Osteoblast (primary cell): ENCODE measurements at places on chromosomes 7 and 10. TPM values are rescaled to one million over a fixed set of nuclear protein-coding genes. Genes with fewer than 3 reads are reported as not detected.

DNA sequence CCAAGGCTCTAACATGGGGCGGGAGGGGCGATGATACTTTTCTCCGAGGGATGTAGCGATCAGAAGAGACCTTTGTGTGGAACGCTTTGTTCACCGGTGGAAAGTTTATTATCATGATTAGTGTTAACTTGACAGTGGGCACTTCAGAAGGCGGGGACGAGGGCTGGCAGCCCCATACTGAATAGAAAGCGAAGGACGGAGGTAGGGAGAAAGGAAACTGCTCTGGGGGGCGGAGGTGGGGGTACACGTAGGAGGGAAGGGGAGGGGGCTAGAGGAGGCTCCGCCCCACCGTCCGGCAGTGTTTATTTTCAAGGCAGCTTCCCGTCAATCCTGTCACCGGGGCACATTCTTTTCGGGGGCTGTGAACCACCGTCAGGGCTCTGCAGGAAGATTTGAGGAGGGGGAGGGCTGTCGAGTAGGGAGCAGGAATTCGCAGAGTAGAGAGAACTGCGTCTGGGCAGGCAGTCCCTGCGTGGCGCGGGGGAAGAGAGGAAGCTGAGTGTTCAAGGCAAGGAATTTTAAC, 9.4 kb upstream of the NKX2-3 start:
- DNase-seq = peak; percentile 69

DNA sequence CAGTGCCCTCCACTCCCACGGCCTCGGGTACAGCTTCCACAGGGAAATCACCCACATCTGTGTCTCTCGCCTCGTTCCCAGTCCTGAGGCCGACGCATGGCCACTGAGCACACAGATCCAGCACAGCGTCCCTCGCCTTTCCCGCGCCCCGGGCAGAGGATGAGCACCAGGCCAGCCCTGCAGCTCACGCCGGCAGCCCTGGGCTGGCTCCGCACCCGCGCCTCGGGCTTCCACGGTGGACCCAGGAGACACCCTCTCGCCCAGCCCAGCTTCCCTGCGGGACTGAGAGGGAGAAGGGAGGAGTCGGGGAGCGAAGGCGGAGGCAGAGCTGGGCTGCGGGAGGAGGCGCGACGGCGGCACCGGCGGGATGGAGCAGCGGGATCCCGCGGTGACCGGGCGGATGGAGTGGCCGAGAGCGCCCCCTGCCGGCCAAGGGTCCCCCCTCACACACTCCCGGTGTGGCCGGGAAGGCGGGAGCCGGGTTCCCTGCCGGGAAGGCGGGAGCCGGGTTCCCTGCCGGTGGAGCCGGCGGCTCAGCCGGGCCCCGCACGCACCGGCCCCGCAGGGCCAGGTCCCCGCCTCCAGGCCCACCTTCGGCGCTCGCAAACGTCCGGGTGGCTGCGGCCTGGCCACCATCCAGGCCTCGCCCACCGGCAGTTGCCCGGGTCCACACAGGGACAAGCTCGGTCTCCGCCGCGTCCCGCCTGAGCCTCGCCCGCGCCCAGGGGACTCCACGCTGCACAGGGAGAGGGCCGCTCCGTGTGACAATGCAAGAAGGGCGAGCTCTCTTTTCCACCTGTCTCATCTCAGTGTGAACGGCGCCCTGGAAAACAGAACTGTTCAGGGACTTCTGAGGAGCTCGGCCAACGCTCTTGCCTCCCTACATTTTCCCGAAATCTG, 110.3 kb upstream of the LANCL2 start:
- peak; percentile 98 for DNase-seq

DNA sequence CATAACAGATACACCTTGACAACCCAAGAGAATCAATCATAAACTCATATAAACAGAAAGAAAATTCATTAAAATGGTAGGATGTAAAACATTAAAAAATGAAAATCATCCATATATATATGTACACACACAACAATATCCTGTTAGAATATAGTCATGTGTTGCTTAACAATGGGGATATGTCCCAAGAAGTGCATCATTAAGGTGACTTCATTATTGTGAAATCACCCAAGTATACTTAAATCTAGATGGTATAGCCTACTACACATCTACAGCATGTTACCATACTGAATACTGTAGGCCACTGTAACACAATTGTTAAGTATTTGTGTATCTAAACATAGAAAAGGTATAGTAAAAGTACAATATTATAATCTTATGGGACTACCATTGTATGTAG, 115.8 kb upstream of the TMEM168 start:
- DNase-seq = no peak

- DNase-seq = no peak
These were observed 2.7 kb downstream of the YWHAG start for GRCh38 chr7:76356115-76356514.

DNA sequence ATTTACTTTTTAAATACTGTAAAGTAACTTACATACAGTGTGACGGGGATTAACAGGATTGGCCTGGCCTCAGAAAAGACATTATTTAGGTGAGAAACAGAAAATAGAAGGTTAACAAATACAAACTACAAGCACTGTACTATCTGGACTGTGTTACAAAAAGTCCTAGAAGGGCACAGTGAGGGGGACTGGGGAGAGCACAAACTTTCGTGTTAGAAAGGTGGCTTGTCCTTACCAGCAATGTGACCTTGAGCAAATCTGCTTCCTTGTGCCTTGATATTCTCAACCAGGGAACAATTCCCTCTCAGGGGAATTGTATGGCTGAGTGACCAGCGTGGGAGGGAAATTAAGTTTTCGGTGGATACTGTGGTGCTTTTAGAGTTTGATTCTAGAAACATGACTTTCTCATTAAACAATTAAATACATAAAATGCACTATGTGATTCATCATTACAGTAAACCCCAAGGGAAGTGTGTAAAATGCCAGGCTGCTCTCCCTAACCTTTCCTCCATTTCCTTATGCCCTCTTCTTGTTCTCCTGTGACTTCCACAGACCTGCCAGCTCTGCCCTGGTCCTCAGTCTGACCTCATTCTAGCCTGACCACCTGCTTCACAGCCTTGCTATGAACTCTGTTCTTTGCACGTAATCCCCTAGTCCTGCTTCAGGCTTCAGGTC, 57.7 kb downstream of the OSBPL3 start:
- peak; percentile 60 for DNase-seq

DNA sequence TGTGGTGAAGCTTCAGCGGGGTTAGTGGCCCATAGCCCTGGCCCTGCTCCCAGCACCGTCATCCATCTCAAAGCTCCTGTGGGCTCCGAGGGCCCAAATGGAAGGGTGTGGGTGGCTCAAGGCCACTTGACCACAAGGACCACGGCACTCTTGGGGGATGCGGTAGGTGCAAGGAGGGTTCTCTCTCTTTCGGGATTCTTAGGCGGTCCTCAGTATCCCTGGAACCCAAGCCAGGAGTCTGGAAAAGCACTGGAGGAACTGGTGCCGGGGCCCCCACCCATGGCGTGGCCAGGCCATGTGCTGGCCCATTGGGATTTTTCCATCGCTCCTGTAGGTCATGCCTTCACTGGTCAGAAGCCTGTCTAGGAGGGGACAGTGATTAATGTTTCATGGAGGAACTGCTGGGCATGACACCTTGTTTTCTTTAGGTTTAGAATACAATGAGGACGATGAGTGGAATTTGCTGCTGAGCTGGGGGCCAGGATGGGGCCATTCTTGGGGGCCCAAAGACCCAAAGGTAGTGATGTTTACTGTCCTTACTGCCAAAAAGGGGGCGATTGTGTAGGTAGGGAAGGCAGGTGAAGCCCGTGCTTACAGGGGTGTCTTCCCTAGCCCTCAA, 16.7 kb downstream of the AQP1 start:
- peak; percentile 53 for DNase-seq

- no peak for DNase-seq
These were observed 116.8 kb downstream of the HIPK2 start for GRCh38 chr7:139661043-139661440.

DNA sequence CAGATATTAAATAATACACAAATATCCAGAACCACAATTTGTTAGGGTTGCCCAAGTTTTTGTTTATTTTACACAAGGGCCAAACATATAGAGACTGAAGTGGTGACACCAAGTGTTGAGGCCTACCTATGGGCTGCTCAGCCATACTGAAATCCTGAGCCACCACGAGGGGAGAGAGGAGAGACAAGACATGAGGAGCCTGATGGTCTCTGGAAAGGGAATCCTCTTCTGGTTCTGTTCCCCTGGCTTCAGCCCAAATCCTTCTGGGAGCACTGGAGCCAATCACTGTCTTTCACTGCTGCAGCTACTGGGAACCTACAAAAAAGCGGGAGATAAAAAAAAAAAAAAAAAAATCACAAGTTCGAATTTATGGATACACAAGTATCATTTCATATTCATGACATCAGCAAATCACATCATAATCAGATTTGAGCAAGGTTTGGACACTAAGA, 1.9 kb downstream of the SKIDA1 start:
- no peak for DNase-seq

DNA sequence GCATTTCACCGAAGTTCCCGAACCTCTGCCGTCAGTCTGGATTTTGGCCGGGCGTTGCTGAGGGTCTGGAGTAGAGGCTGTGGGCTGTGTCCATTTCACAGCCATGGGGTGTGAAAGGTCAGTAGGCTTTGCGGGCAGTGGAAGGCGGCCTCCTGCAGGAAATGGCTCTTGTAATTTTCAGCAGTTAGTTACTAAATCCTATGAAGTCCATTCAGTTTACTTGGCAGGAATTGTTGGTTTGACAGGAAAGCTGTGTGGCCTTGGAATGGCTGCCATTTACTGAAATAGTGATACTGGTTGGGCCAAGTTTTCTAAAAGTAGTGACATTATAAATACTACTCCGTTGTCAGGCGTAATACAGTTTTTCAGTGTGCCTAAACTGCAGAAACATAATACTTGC, 303.7 kb downstream of the CCDC3 start:
- no peak for DNase-seq

- DNase-seq = peak; percentile 73
These were observed 5.9 kb downstream of the SCART1 start for GRCh38 chr10:133459454-133460207.

DNA sequence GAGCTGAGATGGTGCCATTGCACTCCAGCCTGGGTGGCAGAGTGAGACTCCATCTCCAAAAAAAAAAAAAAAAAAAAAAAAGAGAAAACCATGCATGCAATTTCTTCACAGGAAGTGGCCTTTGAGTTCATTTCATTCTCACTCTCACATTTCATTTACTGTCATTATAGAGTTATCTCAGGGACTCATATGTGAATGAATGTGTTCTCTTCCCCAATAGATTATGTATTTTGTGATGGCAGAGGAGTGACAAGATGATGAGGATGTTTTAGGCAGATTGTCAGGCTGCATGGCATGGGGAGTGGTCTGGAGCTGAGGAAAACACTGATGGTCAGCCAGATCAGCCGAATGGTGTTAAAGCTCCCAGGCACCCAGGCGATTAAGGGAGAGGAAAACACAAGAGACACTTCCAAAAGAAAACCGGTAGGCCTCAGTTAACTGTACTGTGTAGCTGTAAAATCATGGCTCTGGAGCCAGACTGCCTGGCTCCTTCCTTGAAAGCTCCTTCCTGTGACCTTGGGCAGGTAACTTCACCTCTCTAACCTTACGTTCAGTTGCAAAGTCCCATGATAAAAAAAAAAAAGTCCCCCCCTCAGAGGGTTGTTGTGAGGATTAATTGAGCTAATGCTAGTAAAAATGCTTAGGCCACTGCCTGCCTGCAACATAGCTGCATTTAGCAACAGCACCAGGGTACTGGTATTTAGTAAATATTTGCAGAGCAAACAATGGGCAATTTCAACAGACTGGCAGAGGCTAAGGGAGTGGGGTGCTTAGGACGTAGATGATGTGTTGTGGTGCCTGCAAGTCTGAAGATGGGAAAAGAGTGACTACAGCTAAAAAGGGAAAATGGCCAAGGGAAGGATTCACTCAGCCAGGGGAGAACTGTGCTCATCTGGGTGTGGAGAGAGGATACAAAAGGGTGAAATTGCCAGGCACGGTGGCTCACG, 6.9 kb downstream of the FRAT2 start:
- DNase-seq = no peak

GRCh38 chr10:111338805-111339204, 262.0 kb downstream of the ADRA2A start:
- DNase-seq = no peak

- no peak for DNase-seq
These were observed 173.3 kb upstream of the MKLN1 start for GRCh38 chr7:131154380-131154779.

DNA sequence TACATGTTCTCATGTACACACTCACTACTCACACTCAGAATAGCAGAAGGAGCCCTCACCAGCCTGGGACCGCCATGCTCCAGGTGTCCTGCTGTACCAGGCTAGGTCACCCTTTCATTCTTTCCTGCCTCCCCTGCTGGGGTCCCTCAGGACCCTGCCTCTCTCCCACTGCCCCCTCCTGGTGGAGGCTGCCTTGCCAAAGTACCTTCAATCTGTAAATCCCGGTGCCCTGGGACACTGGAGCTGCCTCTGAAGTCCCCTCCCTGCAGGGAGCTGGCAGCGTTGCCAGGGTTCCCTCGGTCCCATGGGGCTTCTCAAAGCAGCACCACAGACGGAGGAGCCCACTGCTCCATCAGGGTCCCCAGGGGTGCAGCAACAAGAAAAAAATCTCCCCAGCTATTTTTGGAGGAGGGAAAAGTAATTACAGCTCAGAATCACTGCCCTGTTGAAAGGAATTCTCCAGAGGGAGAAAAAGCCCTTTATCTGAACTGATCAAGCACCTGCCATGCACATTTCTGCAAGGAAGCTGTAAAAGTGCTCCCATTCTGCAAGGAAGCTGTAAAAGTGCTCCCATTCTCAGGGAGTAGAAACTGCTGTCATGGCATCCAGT, 259.9 kb downstream of the PTPRN2 start:
- peak; percentile 58 for DNase-seq

DNA sequence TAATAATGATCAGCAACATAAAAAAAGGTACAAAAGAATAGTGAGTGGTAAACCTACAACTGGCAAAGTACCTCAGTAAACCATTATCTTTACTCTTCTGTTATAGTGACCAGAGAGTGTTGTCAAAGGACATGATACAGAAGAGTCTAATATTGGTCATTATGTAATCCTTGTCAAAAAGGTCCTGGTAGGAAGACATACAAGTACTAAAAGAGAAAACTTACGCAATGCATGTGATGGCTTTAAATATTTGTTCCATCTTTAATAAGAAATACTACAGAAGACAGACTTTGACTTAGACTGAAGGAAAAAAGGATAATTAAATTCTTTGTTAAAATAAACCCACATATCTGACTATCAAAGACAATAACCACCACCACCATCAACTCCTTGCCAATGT, 6.5 kb downstream of the DOCK4 start:
- no peak for DNase-seq

HABP2 gene
- not detected in 2 replicates for total RNA-seq

SFTPA1 gene
- total RNA-seq = not detected in 2 replicates

SGCE gene
- total RNA-seq = 59.8 and 60.8 TPM in 2 replicates

GIMAP2 gene
- total RNA-seq = 8.8 and 9.4 TPM in 2 replicates

NUTM2A gene
- 0.59 and 0.72 TPM in 2 replicates for total RNA-seq

SKIDA1 gene
- 0.29 and 0.36 TPM in 2 replicates for total RNA-seq

NME8 gene
- total RNA-seq = not detected in 2 replicates

SDHAF3 gene
- total RNA-seq = 6.5 and 9.1 TPM in 2 replicates

H2BK1 gene
- not detected in 2 replicates for total RNA-seq

ASAH2 gene
- 0.36 and 0.59 TPM in 2 replicates for total RNA-seq

FZD8 gene
- 15.2 and 21.8 TPM in 2 replicates for total RNA-seq

ZCWPW1 gene
- 2.2 and 2.4 TPM in 2 replicates for total RNA-seq
